Colonic mucosa (tissue), 4 donors: ENCODE measurements at places on chromosomes 11 and 22. TPM values are rescaled to one million over a fixed set of nuclear protein-coding genes. Genes with fewer than 3 reads are reported as not detected.

Gene OOSP2
- total RNA-seq: not detected

Gene GAL3ST3
- total RNA-seq: not detected

- DNase-seq: no peak
These were observed 60.4 kb downstream of the BMAL1 start for GRCh38 chr11:13338019-13338426.

DNA sequence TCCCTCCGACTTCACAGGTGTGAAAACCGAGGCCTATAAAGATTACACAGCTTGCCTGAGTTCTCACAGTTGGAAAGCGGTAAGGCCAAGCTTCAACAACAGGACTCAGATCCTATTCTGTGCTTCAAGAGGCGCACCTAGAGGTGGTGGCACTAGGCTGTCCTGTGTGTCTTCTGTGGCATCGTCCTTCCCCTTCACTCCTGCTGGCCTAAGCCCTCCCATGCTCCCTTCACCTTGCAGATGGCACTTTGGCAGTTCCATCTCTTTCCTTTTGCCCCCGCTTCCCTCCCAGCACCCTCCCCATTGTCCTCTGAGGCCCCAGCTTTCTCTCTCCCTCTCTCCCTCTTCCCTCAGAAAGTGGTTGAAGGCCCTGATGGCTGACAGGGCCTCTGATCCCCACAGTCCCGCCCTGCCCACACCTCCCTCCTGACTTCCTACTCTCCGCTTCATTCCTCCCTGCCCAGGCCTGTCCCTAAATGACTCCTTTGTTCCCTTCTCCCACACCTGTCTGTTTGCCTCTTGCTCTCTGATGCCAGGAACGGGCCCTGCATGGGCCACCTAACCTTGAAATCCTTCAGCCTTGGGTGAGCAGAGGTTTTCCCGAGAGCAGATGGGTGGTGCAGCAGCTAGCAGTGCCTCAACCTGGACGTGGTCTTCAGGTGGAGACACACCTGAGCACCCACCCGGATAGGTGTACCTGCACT lies 5.8 kb downstream of the TRIM29 start:
- DNase-seq: peak; percentile 53

GRCh38 chr22:28620244-28620922 lies 59.3 kb downstream of the TTC28 start:
- DNase-seq: no peak

GRCh38 chr11:74820763-74821162 lies 72.1 kb downstream of the RNF169 start:
- no peak for DNase-seq

DNA sequence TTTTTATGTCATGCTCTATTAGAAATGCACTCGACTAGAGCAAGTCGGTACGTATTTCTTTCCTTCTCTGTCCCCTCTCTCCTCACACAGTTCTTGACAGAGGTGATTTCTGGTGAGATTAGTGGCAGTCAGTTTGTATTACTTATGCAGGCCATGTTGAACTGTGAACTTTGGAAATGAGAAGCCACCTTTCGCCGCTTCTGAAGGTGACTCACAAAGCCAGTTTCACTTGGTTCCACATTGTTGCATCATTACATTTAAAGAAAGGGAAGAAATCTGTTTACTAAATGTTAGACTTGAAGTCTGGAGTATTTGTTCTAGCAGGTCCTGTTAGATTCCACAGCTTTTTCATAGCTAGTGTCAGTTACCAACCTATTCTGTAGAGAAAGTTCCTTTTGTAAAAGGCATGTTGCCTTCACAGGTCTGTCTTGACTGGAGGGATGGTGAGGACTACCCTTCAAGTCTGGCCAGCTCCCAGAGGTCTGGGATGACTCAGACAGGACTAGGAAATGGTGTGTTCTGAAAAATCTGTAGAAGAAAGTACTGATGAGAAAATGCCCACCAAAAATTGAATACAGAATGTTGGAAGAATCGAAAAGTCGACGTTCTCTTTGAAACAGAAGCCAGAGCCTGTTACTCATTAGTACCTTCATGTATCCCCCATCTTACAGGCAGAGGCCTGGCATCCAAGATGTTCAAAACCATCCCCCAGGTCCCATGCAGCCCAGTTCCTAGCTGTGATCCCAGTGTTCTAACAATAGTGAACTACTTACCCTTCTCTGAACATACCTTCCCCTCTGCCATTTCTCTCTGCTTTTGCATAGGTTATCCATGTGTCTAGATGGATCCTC lies 181.4 kb downstream of the DBX1 start:
- no peak for DNase-seq

DNA sequence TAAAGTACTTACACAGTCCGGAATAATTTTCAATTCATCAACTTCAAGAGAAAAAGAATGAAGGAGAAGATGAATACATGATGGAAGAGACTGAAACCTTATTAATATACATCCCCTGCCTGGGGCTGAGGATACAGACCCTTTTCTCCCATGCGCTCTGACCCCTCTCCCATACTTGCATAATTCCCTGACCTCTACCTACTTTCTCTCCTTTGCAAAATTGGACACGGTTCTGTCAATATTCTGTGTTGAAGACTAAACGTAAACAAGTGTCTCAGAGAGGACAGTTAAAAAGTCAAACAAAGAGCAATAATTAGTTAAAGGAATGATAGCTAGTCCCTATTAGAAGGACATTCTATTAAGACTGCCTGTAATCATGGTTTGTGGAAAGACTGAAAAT lies 7.5 kb downstream of the PRDM10 start:
- no peak for DNase-seq

GRCh38 chr11:86089659-86090058 lies 20.8 kb upstream of the PICALM start:
- DNase-seq: no peak

DNA sequence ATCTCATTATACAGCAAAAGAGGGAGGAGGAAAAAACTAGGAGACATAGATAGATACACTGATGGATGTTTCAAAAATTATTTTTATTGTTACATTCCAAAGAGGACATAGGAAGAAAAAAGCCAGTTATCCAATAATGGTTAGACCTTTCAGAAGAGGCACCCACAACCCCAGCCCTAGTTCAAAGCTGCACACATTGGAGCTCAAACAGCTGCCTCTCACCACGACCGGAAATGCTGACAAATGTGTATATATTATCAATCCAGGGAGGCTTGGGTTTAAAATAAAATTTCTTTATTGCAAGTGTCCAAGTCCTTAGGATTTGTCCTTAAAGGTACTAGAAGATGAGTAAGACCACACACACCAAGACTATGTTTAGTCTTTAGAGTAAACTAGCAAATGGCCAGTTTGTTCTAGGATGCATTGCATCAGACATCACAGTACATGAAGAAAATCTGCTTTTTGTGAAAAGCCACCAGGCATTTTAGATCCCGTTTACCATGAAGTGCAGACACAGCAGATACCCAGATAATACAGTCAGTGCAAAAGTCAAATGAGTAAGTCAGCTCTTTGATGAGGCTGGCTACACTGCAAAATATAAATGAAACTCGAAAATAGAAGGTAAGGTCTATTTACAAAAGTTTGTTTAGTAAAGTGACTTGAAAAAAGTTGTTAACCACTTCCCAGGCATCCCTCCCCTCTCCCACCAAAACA lies 4.6 kb upstream of the ASCL3 start:
- no peak for DNase-seq

DNA sequence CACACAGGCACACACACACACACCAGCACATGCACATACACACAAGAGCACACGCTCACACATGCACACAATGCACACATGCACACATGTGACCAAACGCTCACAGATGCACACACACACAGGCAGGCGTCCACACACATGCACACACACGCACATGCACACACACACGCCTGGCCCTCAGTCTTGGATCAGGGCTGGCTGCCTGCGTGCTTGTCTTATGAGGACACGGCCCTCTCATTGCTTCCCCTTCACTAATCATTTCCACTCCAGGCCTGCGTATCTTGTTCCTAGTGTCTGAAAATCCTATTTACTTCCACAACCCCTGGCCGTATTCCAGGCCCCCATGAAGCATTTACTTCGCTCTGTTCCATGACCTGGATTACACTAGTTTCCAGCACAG lies 740.5 kb downstream of the BRD1 start:
- DNase-seq: no peak

Gene MMP8
- total RNA-seq: not detected

DNA sequence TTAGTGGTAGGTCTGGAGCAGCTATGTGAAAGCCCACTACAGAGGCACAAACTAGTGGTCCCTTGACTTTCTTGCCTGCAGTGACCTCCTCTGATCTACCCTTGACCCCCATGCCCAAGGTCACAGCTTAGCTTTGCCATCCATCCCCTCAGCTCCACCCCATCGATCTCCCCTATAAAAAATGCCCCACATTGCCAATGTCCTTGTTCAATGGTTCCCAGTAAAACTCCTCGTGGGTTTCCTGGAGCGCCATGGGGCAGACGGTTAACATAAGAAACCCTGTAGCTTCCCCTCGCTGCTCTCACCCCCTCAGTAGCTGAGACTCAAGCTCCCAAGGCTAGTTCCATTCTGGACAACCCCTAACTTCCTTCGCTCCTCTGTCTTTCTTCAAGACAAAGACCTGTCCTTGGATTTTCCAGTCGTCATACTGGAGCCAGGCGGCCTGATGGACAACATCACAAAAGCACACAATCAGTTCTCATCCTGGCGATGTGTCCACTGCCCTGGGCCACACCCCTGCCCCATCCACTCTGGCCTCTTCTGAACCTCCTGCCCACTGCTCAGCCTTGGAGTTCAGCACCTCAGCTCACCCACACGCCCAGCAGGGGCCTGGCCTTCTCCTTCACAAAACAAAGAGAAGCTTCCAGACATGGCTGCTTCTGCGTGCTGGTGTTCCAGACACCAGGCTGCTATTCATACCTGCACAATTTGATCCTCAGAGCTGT lies 1429.3 kb downstream of the BRD1 start:
- no peak for DNase-seq

DNA sequence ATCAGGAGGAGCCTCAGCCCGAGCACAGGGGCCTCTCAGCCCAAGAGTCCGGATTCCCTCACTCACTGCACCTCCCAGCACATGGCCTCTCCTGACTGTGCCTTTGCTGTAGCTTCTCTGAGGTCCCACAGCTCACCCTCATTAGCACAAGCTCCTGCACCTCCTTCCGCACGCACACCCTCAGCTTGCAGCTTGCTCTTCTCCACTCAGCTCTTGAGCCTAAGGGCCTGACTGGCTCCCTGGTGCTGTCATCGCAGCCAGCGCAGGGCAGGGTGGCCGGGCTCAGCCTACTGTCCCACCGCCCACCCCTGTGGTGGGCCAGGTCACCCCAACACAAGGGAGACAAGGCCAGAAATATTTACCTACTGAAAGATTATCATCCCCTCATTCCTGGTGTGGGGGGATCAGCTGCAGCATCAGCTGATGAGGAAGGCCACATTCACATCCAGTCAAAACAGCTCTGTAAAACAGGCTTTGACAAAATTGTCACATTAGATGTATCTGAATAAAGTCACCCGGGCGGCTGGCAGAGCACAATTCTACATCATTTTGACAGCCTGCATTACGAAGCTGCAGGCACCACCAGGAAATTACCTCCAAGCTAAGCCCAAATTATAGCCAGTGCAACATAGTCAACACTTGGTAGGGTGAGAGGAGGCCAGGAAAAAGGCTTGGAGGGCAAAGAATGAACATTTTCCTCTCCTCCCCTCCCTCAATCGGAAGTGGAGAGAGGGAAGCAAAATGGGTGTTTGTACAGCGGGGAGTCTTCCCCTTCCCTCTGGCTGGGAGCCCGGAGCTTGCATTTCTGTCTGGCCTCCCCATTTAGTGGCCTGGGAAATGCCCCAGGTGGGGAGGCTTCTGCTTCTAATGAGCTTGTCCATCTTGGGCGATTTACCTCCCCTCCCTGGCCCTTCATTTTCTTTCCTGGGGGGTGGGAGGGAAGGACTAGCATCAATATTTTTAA lies 29.5 kb upstream of the IGSF9B start:
- DNase-seq: no peak

GRCh38 chr11:22730319-22730718 lies 63.9 kb downstream of the GAS2 start:
- DNase-seq: no peak

DNA sequence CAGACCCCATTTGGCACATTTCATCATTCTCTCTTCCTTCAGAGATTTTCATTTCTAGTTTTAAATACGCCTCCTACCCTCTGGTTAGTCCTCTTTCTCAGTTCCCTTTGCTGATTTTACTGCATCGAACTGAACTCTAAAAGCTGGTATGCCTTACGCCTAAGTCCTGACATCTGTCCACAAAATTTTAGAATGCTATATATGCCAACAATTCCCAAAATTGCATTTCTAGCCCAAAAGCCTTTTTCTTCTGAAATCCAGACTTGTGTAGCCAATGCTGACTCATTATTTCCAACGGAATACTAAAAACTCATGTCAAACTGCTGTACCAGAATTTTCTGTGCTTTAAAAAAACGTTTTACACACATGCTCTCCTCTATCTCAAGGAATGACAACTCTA lies 1124.4 kb upstream of the TENM4 start:
- no peak for DNase-seq

DNA sequence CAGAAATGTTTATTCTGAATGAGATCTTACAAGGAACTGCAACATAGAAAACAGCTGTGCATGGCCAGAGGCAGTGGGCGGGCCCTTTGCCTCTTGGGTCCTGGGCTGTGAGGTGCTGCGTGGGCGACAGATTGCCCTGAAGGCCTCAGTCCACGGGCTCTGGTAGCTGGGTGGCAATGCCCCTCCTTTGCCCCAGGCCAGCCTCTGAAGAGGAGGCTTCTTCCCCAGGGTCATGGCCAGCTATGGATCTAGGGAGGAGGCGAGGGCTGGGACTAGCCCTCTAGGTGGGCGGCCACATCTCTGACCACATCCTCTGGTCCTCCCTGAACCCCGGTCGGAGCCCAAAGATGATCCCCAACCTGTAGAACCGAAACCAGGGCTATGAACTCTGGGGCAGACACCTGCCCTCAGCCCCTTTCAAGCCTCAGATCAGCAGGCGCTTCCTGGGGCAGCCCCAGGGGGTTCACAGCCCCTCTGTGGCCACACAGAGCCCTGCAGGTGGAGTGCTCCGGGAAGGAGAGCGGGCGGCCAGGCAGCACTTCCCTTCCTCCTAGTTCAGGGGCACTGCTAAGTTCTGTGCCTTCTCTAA lies 6.6 kb upstream of the CDC42BPG start:
- no peak for DNase-seq

DNA sequence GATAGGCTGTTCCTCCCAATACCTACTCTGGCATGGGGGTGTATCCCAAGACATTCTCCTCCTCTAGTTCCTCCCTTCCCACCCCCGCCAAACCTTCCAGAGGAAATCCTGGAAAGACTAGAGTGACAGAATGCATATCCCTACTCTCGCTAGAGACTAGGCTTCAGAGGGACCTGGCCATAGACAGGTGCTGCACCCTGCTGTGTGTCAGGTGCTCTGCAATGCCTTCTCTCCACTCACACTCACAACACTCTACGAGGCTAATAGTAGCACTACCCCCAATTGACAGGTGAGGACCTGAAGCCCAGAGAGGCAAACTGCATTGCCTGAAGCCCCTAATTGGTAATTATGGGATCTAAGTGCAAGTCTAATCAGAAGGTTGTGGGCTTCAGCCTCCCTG lies 46.2 kb upstream of the LMO1 start:
- DNase-seq: no peak

GRCh38 chr11:10639350-10639749 lies 54.2 kb downstream of the IRAG1 start:
- DNase-seq: no peak

Gene SEPTIN3
- 0.20 TPM for total RNA-seq
